NCI-H1417 treated with DMSO at 0.1 percent for 48 hours (cell line): ENCODE measurements at places on chromosomes 3 and 15.

GRCh38 chr3:107913701-107914100 is 177.1 kb downstream of the CD47 start:
- no peak for DNase-seq

DNA sequence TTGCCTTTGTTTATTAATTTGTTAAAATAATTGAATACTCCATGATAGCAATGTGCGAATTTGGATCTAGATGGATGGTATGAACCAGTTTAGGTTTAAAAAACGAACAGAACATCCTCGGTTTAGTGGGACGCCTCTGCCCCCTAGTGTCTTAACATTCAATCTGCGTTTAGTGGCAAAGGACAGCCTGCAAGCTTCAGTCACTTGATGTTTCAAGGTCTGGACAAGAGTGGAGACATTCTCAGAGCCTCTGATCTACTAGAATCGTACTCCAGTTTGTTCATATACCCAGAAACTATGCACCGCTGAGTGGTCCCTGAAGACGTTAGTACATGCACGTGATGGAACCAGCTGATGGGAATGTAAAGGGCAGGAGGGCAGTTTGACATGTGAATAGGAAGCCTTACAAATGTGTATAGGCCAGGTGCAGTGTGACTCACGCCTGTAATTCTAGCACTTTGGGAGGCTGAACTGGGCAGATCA is 17.8 kb upstream of the ATP13A4 start:
- peak; percentile 47 for DNase-seq

GRCh38 chr3:143241481-143241951 is 121.9 kb downstream of the CHST2 start:
- no peak for DNase-seq

DNA sequence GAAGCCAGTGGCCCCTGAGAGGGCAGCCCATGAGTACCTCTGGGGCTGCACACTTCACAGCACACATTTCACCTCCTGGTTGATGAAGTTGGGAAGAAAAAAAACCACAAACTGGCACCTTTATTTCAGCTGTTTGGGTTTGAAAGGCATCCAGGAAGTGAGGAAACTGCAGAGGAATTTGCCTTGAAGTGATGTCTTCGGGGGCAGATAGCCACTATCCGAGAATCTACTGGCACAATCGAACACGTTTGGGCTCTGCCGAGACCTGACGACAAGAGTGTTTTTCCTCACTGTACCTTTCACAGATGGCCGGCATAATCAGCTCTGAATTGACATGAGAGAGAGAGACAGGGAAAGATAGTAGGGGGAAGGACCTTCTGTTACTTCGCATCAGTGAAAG is 59.7 kb downstream of the LRIG1 start:
- no peak for DNase-seq

- DNase-seq, result no peak
Observed at GRCh38 chr15:96334017-96334704, 3.7 kb downstream of the NR2F2 start.

GRCh38 chr15:99238849-99239248 is 10.5 kb downstream of the TTC23 start:
- no peak for DNase-seq

GRCh38 chr3:5531741-5532290 is 344.3 kb downstream of the EDEM1 start:
- DNase-seq, result no peak

DNA sequence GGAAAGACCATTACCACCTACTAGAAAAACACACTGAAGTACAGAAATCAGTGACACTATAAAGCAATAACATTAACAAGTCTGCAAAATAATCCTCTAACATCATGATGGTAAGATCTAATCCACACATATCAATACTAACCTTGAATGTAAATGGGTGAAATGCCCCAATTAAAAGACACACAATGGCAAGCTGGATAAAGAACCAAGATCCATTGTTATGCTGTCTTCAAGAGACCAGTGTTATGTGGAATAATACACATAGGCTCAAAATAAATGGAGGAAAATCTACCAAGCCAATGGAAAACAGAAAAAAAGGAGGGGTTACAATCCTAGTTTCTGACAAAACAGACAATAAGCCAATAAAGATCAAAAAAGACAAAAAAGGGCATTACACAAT is 13.5 kb downstream of the OR5K3 start:
- no peak for DNase-seq

GRCh38 chr3:196274585-196274984 is 12.9 kb downstream of the PCYT1A start:
- no peak for DNase-seq

DNA sequence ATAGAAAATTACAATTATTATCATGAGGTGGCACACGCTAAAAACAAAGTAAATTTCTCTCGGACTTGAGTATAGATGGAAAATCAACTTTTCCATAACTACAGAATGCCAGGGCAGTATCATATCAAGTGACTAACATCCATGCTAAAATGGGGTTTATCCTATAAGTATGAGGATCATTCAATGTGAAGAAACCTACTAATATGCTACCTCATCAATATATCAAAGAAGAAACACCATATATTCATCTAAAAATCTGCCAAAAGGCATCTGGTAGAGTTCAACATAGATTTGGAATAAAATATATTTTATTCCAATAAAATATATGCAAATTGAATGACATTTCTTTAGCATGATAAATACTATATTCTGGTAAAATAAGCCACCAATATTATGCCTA is 894.4 kb downstream of the MCTP2 start:
- no peak for DNase-seq

DNA sequence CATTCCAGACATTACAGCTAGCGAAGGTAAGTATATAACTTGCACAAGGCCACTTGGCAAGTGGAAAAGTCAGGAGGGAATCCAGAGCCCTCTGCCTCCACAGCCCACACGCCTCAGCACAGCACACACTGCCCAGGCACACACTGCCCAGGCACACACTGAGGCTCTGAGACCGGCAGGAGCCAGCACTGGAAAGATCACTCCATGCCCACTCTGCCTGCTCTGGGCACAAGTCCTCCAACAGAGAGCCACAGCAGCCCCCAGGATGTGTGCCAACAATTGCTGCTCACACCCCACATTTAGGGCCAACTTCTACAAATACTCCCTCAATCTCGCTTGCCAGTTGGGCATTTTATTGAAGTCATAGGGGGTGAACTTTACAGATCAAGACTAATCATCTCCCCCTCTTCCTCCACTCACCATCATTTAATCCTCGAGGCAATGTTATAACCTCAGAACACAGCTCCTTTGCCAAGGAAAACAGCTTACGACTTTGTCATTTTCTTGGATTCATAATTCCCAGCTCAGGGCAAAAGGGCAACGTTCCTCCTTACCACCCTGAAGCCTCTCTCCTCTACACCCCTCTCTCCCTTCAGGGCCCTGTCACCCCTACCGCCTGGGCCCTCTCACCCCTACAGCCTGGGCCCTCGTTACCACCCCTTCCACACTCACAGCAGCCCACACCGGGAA is 53.0 kb upstream of the TPM1 start:
- DNase-seq, result no peak

- no peak for DNase-seq
Observed at GRCh38 chr15:96043591-96044171, 286.8 kb upstream of the NR2F2 start.

DNA sequence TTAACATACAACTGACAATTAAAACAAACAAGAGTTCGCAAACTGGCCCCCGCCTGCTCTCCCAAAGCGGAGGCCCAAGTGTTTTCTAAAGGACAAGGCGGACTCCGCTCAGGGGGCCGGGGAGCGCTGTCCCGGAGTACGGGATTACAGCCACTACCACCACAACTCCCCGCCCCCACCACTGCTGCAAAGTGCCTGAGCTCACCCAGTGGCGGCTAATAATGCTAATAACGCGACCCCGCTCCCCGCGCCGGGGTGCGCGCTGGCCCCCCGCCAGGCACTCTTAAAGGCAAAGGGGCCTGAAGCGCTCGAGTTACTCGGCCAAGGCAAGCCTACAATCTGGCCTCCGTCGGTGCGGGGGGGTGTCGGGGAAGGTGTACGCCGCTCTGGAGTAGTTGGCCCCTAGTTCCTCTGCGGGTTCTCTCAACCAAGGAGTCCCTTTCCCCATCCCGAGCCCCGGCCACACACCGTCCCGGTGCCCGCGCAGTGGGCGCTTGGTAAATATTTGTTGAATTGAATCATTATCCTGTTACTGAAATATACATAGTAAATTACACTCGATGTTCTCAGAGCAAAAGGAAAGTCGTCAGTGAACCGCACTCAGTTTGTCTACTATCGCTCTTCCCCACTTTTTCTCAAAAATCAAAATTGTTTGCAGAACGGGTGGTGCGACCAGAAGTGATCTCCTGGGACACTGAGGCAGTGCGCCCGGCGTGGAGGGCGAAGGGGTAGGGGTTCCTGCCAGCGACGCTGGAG is 827 bp downstream of the WNT5A start:
- no peak for DNase-seq

DNA sequence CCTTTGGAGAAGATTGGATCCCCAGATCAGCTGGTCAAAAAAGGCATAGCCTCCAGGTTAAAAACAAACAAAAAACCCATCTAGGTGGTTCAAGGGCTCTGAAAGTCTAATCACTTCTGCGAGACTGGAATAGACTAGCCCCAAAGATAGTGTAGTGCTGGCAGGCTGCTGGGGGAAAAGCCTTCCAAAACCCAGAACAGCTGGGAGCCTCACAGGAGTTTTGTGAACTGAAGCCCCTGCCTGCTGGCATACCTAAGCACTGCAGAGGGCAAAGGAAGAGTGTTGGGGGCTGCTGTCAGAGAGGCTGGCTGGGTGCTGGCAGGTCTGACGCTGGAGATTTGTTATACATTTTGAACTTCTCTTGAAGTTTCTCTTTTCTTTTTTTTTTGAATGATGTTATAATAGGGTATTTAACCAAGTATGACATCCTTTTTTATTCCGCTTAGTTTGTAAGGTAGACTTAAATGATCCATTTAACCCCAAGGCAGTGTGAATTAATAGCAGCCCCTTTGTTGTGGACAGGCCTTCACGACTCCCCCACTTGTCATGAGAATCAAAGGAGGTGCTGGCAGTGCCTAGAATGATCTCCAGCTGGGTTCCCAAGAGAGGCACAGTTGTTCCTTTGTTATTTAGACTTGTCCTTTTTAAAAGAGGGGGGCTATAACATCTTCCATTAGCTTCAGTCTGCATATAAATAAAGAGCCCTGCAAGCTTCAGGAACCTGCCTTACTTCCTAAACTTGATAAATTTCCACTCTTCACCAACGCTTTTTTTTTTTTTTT is 53.9 kb downstream of the CRTC3 start:
- DNase-seq, result no peak

DNA sequence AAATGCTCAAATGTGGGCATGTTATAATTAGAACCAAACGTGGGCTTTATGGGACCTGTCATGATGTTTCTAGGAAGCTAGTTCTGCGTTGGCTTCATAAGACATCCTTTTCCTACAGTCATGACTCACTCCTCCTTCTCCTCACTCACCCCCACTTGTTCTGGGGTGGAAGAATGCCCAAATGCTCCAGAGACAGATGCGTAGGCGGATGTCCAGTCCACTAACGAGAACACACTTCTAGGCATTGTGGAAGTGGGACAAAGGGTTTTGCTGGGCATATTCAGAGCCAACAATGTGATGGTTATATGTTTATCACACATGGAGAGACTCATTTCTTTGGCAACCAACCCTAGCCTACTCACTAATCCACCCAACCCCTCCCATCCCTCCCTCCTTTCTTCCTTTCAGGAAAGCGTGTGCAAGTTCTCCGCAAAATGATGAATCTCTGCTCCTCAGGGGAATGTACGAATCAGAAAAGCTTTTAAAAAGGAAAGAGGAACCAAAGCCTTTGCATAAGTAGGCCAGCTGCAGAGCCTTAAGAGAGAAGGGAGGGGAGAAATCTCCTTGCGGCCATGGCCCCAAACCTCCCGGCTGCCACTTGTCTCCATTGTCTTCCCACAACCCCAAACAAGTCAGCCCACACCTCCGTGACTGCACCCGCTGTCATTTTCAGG is 123.0 kb upstream of the SPRED1 start:
- no peak for DNase-seq

GRCh38 chr15:52180196-52180835 is 10.9 kb downstream of the GNB5 start:
- DNase-seq, result no peak

GRCh38 chr3:59790241-59790640 is 740.4 kb upstream of the CFAP20DC start:
- no peak for DNase-seq

- DNase-seq, result no peak
Observed at GRCh38 chr15:100202309-100202960, 139.3 kb downstream of the ADAMTS17 start.
